Neural progenitor cell (in vitro differentiated cells): ENCODE measurements at places on chromosomes 12 and 14. TPM values are rescaled to one million over a fixed set of nuclear protein-coding genes. Genes with fewer than 3 reads are reported as not detected.

- no peak for DNase-seq
Measured at GRCh38 chr12:97097734-97098133, 190.7 kb downstream of the NEDD1 start.

DNA sequence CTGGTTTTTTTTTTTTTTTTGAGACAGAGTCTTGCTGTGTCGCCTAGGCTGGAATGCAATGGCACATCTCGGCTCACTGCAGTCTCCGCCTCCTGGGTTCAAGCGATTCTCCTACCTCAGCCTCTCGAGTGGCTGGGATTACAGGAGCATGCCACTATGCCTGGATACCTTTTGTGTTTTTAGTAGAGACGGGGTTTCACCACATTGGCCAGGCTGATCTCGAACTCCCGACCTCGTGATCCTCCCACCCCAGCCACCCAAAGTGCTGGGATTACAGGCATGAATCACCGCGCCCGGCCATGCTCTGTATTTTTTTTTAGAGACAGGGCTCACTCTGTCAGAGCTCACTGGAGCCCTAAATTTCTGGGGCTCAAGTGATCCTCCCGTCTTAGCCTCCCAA lies 32.6 kb downstream of the VRTN start:
- DNase-seq, result no peak

DNA sequence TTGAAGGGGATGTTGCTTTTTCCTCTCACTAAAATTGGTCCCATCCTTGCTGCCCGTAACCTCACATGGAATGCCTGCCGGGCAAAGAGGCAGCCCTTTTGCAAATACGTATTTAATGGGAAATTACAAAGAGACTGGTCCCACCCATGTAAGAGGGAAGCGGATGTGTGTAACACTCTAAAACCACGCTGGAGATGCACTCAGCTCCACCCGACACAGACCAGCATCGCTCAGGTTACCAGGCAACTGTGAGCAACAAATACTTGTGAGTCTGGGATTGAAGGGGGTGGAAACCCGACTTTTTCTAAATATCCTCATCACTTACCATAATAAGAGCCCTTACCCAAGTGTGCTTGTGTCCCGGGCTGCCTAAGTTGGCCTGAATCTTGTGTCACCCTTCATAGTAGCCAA lies 47.7 kb downstream of the ELK3 start:
- no peak for DNase-seq

DNA sequence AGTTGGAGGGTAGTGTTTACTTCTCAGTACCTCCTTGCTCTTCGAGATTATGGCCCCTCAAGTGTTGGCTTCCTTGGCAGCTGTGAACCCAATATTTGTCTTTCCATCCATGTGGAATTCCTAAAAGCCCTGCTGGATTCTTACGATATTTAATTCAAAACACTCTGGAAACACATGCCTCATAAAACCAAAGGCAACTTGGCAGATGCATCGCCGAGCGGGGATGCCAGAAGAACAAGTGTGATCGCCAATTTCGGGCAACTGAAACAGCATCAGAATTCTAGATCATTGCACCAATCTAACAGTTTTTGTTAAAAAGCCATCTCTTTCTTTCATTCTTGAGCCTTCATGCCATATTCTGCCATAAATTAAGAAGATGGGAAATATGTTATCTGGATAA lies 934.4 kb downstream of the AACS start:
- no peak for DNase-seq

- DNase-seq, result no peak
Measured at GRCh38 chr12:96347130-96347699, 53.0 kb downstream of the CDK17 start.

- peak; percentile 70 for DNase-seq
Measured at GRCh38 chr12:108193917-108194316, 64.8 kb downstream of the WSCD2 start.

- no peak for DNase-seq
Measured at GRCh38 chr14:55625481-55625880, 45.5 kb downstream of the KTN1 start.

- no peak for DNase-seq
Measured at GRCh38 chr14:99755629-99756603, 37.3 kb upstream of the EML1 start.

GRCh38 chr12:93098077-93098476 lies 169.0 kb upstream of the EEA1 start:
- peak; percentile 70 for DNase-seq

GRCh38 chr14:72535485-72535884 lies 358.4 kb downstream of the DPF3 start:
- no peak for DNase-seq

DNA sequence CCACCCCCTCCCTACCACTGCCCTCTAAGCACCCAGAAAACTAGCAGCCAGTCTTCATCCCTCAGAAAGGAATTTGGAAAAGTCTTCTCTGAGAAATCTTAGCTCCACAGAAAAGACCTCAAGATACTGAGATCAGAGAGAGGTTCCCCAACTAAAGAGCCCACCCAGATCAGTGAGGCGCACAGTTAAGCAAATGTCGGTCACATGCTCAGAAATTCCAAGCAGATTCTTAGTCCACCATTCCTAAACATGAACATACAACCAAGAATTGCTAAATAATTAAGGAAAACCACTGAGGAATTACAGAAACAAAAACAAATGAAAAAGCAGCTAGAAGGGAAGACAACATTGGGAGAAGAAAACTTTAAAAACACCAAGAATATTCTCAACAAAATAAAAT lies 32.3 kb downstream of the MED13L start:
- DNase-seq, result no peak

DNA sequence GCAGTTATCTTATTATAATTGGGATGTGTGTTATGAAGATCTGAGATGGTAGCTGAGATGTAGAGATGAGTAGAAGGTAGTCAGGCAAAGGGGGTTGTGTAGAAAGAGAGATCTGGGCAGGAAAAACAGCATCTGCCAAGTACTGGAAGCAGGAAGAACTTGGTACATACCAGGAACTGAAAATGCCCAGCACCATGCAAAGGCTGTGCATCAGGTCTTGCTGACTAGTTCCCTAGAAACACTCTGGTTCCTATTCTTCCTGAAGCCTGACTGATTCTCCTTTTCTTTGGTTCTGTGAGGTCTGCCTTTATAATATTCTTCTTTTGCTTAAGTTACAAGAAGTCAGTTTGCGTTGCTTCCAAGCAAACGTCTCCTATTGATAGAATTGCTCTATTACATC lies 6.7 kb upstream of the NFATC4 start:
- no peak for DNase-seq

GRCh38 chr14:54854181-54854580 lies 48.4 kb downstream of the GCH1 start:
- DNase-seq, result peak; percentile 55

DNA sequence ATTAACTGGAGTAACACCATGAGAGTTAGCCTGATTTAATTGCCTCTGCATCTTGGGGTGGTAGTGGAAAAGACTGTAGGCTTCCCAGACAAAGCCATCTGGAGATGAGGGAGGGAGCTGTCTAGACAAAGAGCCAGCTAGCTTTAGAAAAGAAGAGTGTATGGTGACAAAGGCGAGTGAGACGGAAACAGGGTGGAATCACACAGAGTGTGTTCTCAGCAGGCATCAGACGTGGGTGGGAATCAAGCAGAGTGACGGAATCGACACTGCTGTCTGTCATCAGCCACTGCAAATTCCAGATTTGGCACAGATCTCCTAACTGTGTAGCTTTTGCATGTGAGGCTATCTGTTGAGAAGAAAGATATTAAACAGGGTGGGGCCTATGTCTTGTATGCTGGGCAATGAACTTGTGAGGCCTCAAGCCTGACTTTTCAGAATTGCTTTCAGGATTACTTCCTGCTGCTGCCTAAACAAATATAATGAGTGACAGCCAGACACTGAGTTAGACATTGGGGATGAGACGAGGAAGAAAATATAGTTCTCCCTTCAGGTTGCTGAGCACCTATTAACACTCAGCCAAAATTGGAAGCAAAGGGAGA lies 236.5 kb upstream of the GRIP1 start:
- peak; percentile 66 for DNase-seq

DNA sequence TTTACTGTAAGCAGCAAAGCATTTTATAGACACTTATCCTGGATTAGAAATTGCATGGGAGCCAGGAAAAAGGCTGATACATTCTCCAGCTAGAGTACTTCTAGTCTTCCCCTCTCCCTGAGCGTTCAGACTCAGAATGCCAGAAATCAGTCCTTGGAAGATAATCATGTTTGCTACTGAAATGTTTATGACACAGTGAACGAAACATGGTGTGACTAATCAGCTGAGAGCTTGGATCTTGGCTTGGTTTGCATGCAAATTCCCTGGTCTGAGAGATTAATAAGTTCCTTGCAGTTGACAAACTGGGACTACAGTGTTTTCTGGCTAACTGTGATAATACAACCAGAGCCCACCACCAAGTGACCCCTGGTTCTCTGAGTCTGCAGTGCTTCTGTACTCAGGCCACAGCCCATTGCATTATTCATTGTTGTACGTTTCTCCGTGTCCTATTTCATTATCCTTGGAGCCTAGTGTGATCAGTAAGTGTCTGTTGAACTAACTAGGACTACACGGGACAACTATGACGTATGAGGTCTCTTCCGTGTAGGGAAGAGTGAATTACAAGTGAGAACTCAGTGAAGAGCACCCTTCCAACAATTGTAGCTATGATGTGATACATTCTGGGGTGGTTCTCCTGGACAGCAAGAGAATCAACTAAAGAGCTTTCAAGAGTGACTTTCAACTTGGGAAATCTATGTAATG lies 34.6 kb upstream of the EVL start:
- DNase-seq, result no peak

DNA sequence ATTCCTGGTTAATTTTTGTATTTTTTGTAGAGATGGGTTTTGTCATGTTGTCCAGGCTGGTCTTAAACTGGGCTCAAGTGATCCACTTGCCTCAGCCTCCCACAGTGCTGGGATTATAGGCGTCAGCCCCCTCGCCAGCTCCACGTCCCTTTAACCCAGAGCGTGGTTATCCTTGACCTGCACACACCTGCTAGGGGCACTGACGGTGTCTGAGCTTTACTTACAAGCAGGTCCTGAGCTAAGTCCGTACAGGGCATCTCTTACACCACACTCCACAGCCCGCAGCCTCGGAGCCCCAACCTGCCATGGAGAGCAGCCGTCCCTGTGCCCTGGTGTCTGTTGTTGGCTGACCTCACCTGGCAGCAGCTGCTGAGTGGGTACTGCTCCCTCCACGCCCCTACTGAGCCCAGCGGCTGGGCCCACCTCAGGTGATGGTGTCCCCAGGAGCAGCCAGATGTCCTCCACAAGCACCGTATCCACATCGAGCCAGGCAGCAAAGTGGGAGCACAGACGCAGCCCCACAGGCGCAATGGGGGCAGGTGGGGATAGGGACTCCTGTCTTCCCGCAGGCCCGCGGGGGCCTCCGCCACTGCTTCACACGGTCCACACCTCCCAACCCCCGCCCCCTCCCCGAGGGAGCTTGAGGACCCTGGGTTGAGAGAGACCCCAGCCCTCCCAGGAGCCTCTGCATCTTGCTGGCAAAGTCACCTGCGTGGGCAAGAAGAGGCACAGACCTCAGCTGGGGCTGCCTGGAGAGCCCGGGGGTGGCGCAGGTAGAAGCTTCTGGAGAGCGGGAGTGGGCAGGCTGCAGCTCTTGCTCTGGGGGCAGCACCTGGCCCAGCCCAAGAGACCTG lies 325.4 kb upstream of the SFSWAP start:
- DNase-seq, result no peak

Gene TAS2R30
- total RNA-seq, result 7.9 and 13.1 TPM in 2 replicates

Gene NPFF
- total RNA-seq, result not detected in 2 replicates

Gene PPP4R4
- 25.5 and 27.8 TPM in 2 replicates for total RNA-seq

Gene SLC7A8
- 56.5 and 83.7 TPM in 2 replicates for total RNA-seq

Gene RNASE7
- not detected in 2 replicates for total RNA-seq

Gene CCDC60
- total RNA-seq, result 0.28 and 4.6 TPM in 2 replicates

Gene WNT1
- 0.56 TPM in 1 of 2 replicates, not detected in the other for total RNA-seq

Gene KRT74
- total RNA-seq, result not detected in 2 replicates

Gene DAO
- not detected in 2 replicates for total RNA-seq

Gene MSRB3
- total RNA-seq, result 3.7 and 5.4 TPM in 2 replicates

Gene NPAS3
- 0.25 TPM in 1 of 2 replicates, not detected in the other for total RNA-seq

Gene JPH4
- total RNA-seq, result 3.2 and 13.5 TPM in 2 replicates
